ENCODE measurements at places on chromosomes 13 and 19.

- DNase-seq = no peak
Observed at GRCh38 chr19:41321600-41322270, 11.8 kb downstream of the CCDC97 start.

- peak; percentile 11 for DNase-seq
Observed at GRCh38 chr13:31909864-31910551, 121.6 kb upstream of the FRY start.

DNA sequence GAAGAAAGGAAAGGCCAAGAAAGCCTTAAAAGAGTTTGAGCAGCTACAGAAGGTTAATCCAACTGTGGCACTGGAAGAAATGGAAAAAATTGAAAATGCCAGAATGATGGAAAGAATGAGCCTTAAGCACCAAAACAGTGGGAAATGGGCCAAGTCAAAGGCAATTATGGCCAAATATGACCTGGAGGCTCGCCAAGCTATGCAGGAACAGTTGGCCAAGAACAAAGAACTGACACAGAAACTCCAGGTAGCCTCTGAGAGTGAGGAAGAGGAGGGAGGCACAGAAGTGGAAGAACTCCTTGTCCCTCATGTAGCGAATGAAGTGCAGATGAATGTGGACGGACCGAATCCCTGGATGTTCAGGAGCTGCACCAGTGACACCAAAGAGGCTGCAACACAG lies 5.1 kb downstream of the UTP14C start:
- DNase-seq = no peak

DNA sequence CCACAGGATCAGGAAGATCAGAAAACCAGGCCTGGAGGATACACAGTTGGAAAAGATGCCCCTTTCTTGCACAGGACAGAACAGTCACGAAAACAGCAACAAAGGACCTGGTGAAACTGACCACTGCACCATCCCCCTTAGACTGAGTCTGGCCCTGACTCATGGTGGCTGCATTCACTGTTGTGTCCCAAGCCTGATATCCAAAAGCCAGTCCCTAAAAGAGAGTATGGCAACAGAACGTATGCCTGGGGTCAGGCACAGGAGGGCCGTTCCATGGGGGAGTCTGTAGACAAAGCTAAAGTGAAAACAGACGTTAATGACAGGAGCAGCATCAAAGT lies 301.1 kb upstream of the NBEA start:
- DNase-seq = no peak

- DNase-seq = no peak
Observed at GRCh38 chr13:112998521-112999280, 29.7 kb downstream of the MCF2L start.

- peak; percentile 16 for DNase-seq
Observed at GRCh38 chr13:109737606-109738005, 48.8 kb downstream of the IRS2 start.

GRCh38 chr13:53848366-53848961 lies 819.9 kb downstream of the OLFM4 start:
- no peak for DNase-seq
